ENCODE measurements at places on chromosomes 2 and 18. TPM values are rescaled to one million over a fixed set of nuclear protein-coding genes. Genes with fewer than 3 reads are reported as not detected.

The POTEI gene
- total RNA-seq: not detected

The LYG2 gene
- not detected for total RNA-seq

GRCh38 chr2:230130668-230131364, 62.1 kb upstream of the SLC16A14 start:
- ATAC-seq: no peak

DNA sequence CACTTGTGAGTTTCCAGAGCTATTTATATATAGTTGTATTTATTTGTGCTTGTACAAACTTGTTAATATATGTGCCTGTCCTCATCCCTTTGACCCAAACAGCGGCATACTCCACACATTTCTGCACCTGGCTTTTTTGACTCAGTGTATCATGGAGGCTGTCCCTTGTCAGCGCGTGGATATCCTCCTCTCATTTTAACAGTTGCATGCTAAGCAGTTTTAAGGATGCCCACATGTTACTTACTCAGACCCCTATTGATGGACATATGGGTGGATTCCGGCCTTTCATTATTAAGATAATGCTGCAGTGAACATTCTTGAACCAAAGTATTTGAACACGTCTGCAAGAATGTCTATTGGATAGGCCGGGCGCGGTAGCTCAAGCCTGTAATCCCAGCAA, 655 bp upstream of the MREG start:
- ATAC-seq: no peak

GRCh38 chr2:140639628-140640027, 1491.2 kb downstream of the LRP1B start:
- ATAC-seq: no peak

DNA sequence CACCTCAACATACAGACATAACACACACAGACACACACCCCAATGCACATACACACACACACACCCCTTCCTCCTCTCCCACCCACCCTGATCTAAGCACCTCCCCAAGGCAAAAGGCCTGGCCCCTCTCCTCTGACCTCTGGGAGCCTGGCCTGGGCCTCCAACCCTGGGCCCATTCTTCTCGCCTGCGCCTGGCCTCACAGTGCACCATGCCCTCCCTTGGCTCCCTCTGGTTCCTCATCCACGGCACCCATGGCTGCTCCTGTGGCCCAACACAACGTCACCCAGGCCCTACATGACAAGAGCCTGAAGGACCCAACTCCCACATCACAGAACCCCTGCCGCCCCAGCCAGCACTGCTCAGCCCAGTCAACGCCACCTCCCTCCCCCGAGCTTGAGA, 281.3 kb downstream of the CELF4 start:
- no peak for ATAC-seq

GRCh38 chr2:181861379-181861778, 30.2 kb upstream of the ITPRID2 start:
- no peak for ATAC-seq

DNA sequence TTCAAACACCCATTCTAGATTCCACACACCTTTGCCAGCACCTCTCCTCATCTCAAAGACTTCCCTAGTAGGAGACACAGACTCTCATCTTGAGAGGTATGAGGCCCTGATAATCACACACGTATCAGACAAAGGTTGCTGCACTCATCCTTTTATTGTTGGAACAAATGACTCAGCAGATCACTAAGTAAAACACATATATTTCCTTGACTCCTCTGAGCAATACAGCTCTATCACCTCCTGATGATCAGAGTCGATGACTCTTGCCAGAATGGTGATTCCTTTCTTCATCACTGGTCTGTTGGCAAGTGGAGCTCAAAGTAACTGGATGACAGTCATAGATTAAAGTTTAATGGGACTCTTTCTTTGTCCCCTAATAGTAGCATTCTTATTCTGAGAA, 1049.2 kb upstream of the ZEB2 start:
- no peak for ATAC-seq

DNA sequence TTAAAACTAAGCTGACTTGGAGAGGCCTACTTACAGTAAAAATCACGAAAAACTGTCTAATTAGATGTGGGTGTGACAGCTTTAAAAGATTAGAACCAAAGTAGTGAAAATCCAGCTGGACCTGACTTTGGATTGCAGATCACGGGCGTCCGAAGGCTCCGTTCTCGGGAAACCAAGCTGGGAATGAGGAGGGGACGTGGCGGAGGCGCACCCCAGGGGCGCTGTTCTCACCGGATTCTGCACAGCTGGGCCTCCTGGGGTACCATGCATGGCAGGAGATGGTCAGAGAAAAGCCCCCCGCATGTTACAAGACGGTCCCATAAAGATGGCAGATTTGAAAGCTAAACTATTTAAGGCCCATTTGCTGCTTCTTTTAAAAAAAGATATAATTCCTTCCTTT, 5.0 kb upstream of the OTOS start:
- ATAC-seq: no peak

DNA sequence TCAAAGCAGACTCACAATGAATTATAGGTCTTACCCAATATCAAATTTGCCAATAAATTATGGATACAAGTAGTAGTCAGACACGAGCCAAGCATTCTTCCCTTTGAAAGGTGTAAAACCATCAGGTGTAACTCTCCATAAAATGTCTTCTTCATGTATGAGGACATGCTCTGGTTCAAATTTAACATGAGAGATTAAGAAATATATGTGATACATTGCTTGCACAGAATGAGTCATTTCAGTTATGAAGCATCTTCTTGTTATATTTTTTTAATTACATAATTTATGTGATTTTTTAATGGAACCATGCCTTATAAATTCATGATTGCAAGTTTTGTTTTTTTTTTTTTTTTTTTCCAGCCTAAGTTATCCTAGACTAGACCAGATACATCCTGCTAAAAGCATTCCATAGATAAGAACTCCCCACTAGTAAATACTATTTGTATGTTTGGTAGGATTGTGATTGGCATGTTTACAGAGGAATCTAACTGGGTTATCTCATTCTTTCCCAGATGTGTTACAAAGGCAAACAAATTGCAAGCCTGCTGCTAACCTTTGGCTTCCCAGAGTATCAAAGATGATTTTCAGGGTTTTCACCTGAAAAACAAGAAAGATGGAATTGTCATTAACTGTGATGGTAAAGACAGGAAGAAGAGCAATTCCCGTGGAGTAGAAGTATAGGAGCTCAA, 621.9 kb downstream of the XIRP2 start:
- ATAC-seq: no peak

GRCh38 chr2:181457741-181458425, 697 bp downstream of the ITGA4 start:
- peak; percentile 37 for ATAC-seq

Measured in activated T-helper 17 cell treated with anti-CD3 and anti-CD28 coated beads, Interleukin-2, amount 50 U/mL, for 72 hours (primary cell).